ENCODE measurements at places on chromosomes 1 and 21.

DNA sequence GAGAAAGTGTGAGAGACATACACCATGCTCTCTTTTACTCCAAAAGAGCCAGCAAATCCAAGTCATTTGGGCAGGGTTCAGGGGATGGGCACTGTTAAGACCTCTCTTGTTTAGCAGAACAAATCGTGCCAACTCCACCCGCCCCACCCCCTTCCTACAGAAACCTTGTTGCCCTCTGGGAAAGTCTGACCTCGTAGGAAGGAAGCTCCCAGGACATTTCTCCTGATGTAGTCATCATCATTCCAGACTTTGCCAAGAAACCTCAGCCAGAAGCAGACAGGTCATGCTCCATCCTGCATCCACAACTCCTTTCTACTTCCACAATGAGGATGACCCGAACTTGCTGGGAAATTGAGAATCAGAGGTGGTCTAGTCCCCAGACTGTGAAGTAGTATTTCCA lies 57.7 kb downstream of the UBE2T start:
- DNase-seq, result no peak

DNA sequence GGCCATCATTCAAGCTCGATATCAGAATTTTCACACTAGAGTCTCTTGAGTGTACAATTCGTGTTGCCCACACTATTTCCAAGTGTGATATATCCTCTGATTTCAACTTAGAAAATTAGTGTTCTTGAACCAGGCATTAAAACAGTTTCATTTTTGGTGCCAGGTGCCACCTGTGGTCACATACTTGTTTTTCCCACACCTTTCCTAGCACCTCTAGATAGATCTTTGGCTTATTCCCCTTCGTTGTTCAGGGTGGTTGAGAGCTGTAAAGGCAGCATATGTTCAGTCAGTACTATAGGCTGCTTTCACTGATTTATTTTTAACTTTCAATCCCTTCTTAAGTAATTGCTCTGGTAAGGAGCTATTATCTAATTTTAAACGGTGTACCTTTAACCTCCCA lies 131.1 kb downstream of the NEK7 start:
- DNase-seq, result no peak

GRCh38 chr1:180428782-180429695 lies 73.3 kb downstream of the ACBD6 start:
- DNase-seq, result no peak

- peak; percentile 92 for DNase-seq
Measured at GRCh38 chr1:225480825-225481434, 53.1 kb upstream of the LBR start.

- DNase-seq, result no peak
Measured at GRCh38 chr1:79441238-79441637, 434.7 kb upstream of the ADGRL4 start.

DNA sequence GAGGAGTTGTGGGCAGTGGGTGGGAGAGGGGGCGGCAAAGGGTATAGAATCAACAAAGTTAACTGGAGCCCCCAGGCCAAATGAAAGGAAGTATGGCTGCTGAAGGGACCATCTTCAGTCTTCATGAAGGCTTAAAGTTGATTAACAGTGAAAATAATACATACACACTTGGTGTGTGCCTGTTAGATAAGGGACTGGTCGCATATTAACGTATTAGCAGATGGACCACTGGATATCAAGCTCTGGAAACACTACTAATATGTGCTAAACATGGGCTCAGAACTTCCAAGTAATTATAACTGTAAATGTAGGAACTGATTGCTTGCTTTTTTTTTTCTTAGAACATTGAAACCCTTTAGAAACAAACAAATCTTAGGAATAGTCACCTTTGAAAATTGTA lies 224.7 kb upstream of the KIAA0040 start:
- DNase-seq, result no peak

- DNase-seq, result peak; percentile 88
Measured at GRCh38 chr1:21334214-21335087, 44.2 kb upstream of the ECE1 start.

DNA sequence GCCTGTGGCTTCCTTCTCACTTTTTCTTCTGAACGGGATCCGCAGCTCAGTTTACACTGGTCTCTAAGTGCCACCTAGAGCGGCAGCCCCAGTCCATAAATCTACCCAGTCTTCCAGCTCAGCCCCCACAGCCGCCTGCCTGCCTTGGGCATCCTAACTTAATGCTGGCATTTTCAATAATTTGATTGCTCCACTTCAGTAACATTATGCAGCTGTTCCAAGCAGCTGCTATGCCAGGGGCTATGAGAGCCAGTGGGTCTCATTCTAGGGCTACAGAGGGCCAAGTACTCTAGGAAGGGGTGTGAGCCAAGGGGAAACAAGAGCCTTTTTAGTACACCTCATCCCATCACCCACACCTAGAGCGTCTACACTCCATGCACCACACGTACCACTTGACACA lies 48.4 kb upstream of the COA6 start:
- no peak for DNase-seq

DNA sequence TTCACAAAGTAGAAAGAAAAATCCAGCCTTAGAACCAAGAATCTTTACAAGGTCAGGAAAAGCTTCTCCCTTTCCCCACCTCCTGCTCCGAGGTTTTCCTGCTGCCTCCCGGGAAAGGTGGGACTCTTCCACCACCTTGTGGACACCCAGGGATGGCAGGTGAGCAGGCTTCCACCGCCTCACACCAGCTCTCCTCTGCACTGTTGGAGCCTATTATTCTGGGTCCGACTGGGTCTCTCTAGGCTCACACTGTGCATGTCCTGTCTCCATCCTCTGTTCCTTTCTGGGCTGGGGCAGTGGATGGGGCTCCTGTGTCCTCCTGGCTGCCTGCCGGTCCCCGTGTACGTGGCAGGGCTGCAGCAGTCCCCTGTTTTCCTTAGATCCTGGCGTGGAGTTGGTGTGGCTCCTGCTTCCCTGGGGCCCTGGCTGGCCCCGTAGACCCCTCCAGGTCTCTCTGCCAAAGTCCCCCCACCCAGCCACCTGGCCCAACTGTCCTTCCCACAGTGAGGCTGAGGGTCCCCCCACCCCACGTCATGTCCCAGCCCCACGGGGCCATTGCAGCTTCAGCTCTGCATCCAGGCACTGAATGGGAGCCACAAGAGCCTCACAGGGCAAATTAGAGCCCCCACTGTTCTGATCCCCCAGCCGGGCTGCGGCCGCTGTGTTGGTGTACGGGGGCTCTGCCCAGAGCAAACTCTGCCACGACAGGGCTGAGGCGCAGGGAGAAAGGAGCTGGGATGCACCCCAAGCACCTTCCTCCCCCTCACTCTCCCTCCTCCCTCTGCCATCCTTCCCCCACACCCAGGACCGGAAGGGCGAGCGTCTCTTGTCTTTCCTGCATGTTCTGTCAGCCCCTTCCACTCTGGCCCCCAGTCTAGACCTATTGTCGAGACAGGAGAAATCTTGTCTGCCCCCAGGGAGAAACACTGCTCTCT lies 3.3 kb upstream of the SLC45A1 start:
- DNase-seq, result peak; percentile 39
